GM03348 (cell line): ENCODE measurements at places on chromosomes 5 and 9.
A peak's percentile ranks its signal among the peaks of the same experiment; 100 is the strongest.

GRCh38 chr5:126002222-126002897 lies 420.8 kb upstream of the GRAMD2B start:
- peak; percentile 16 for DNase-seq

DNA sequence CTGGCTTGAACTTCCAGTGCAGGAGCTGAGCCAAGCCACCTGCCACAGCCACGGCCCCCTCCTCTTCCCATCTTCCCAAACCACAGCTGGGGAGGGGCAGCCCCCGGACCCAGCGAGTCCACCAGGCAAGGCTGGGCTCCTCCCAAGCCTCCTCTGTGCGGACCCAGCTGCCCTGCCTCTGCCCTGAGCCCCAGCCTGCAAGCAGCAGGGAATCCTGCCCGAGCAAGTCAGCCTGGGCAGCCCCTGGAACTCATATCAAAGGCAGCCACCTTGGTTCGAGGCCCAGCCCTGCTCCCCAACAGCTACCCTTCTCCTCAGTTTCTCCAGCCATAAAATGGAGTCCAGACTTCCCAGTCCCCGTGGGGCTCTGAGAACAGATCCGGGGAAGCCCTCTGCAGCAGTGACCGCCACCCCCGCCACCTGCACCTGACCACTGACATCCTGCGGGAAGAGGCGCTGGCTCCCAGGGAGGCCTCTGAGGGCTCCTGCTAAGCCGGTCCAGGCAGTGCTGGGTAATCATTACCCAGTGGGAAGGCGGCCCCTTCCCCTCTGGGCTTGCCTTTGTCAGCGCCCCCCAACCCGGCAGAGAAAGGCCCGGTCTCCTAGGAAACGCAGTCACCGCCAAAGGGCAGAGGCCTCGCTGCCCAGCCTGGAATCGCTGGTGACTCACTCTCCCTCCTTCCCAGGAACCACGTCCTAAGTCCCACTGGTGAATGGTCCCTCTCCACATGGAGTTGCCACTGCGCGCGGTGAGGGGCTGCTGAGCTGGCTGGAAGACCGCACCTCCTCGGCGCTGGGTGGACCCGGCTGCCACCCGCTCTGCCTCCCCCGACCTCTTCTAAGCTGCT lies 1.5 kb downstream of the VAV2 start:
- peak; percentile 85 for DNase-seq

- DNase-seq = no peak
These were observed 64.5 kb upstream of the PIP5K1B start for GRCh38 chr9:68640421-68641089.

GRCh38 chr5:54438620-54439389 lies 16.7 kb upstream of the HSPB3 start:
- DNase-seq = no peak

DNA sequence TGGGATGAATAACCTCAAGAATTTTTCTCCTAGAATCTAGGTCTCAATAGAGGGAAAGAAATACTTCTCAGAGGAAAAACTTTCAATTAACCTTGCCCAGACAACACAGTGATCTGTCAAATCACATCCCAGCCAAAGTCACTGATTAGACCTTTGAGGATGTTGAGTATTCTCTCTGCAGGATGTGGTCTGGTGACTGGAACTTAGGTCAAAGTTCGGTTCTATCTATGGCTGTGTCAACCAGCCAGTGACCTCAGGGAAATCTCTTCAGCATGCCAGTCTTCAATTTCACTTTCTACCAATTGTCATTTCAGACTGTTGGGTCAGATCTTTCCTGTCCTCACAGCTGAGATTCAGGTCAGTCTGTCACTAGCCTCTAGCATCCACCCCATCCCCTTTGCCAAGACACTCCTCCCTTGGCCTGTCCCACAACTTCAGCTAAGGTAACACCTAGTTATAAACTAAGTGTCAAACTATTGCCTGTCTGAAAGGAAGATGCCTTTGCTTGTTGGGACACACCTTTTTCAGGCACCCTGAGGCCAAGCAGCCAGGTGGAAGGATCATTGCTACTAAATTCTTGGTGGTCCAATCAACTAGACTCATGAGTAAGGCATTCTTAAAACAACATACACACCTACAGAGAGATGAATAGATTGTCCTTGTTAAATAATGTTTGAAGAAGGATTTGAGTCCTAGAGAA lies 156.3 kb upstream of the FST start:
- no peak for DNase-seq

- DNase-seq = peak; percentile 76
These were observed 660.8 kb downstream of the TLE1 start for GRCh38 chr9:81028504-81028903.

- DNase-seq = no peak
These were observed 17.4 kb upstream of the LARP1 start for GRCh38 chr5:154737667-154738320.

DNA sequence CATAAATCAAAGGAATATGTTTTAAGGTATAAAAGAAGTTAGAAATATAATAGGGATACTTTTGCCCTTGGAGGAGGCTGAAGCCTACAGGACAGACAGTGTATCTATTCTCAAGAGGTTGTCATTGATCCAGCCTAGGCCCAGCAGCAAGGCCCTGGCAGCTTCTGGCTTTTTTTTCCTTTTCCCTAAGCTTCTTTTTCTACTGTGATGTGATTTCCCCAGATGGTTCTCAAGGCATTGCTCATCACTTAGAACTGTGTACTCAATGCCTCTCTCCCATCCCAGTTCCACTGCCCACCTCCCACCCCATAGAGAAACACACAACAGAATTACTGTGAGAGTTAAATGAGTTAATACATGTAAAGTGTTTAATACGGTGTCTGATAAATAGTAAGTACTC lies 88.6 kb downstream of the SLC44A1 start:
- peak; percentile 47 for DNase-seq

DNA sequence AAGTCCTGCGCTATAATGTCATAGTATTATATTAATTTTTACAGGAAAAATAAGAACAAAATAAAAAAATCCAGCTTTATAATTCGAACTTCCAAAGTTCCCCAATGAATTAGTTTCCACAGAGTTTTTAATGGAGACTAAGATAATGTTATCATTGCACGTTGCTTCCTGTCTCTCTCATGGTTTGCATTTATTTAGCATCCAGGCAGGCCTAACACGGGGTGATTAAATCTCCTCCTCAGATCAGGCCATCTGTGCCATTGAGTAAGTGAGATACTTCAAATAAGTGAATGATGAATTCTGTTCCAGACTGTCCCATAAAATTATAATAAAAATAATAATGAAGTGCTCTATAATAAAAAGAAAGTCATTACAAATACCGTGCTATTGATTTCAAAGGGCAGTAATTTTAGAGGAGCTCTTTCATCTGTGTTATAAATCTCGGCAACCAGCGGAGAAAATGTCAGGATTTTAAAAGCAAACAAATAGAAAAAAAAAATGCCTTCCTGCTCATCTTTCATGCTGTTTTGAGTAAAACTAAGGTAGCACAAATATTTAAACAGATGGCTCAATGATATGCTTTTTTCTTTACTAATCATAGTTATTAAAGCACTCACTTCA lies 570.6 kb upstream of the ZNF608 start:
- no peak for DNase-seq

- peak; percentile 97 for DNase-seq
These were observed at the start of gene AK8 for GRCh38 chr9:132877824-132878694. AK8 (minus strand) TSS chr9:132878284; CDS start chr9:132878255, 29 bp downstream.

DNA sequence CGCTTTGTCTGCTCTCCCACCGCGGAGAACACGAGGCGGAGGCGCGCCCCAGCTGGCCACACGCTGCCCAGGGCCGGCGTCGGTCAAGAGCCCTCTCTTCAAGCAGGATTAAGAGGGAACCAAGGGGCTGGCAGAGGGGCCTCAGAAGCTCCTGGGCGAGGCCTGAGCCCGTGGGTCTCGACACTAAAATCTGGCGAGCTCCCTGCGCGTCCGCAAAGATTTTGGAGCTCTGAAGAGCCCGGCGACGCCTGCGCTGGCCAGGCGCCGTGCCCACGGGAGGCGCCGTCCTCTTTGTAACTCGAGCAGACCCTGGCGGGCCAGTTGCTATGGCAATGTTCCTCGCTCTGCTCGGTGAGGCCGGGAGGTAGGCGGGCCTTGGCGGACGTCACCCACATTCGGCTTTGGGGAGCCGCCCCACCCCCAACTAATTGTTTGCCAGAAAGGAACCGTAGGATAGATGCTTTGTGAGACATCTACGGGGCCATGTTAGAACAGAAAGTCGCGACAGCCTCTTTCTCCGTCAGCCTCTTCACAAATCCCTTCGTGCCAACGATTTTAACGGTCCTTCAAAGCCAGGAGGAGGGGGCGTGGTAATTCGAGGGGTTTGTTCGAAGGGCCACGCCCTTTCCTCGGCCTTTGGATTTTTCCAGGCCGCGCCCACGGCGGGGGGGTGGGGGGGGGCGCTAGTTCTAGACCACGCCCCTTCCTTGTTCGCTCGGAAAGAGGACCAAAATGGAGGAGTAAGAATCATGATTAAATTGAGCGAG lies 714 bp upstream of the CNOT8 start:
- DNase-seq = peak; percentile 94

- DNase-seq = no peak
These were observed 14.4 kb upstream of the ORM1 start for GRCh38 chr9:114308361-114308950.

GRCh38 chr9:95174038-95174437 lies 143.5 kb downstream of the FANCC start:
- DNase-seq = no peak

DNA sequence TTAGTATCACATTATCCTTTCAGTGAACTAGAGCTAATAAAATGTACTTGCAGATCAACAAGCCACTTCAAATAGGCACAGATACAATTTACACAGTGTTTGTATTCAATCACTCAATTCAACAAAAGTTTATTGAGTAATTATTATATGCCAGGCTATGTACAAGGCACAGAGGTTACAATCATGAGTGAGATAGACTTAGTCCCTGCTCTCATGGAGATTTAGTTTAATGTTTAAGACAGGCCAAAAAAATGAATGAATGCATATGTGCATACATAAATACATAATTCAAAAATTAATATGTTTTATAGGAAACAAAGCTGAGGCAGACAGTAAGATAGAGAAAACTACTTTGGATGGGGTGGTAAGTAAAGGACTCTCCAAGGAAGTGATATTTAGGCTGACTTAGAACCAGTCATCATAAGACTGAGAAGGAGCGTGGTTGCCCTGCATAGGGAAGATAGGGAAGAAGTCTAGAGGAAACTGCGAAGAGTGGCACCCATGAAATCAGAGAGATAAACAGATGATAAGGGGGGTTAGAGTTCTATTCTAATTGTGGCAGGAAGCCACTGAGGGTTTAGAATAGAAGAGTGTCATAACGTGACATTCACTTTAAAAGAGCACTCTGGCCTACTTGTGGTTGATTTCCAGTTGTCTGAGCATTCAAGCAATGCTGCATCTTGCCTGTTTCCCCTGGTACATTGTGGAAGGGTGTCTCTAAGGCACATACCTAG lies 49.7 kb upstream of the GRAMD2B start:
- peak; percentile 46 for DNase-seq

DNA sequence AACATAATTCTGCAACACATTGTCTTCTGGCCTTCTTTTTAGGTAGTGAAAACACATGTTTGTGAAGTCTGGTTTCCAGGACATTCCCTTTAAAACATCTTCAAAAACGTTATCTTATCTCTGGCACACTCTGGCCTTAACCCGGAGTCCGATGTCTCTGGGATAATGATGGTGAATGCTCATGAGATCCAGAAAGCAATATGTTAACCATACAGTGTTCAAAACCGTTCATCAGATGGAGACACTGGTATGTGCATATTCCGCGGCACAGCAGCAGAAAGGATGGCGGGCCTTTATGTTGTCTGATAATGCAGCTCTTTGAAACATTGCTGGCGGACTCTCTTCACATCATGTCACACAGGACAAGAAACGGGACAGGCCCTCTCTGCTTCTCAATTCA lies 605.2 kb downstream of the CCDC171 start:
- no peak for DNase-seq

DNA sequence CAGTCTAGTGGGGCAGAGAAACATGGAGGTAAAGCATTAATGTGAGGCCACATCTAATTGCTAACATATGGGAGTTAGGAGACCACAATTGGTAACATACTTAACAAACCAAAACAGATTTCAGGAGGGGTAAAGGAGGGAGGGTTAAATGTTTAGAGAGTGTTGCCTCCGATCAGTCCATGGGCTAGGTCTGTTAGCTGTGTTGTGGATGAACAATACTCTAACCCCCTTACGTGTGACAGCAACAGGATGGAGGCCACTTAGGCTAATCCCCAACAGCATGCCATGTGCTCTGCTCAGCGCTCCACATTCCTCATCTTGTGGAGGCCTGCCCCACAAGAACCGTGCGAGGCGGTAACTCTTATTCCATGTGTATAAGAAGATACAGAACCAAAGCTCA lies 167.0 kb downstream of the CRB2 start:
- DNase-seq = no peak

GRCh38 chr9:21778304-21778703 lies 24.1 kb upstream of the MTAP start:
- peak; percentile 25 for DNase-seq

GRCh38 chr5:8700671-8701070 lies 831.7 kb downstream of the MTRR start:
- no peak for DNase-seq

DNA sequence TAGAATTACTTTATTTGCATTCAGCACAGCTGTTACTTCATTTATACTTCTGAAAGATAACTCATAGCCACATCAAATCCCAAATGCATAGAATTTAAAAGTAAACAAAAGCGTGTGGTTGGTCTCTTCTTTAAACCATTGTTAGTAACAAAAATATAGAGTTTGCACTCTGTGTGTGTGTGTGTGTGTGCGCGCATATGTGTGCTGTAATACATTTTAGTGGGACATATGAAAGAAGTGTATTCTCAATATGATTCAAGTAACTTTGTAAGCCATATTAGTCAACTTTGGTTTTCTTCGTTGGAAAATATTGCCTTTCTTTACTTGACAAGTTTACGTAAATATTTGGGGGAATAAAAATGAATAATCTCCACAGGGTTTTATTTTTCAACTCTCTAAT lies 106.1 kb upstream of the PRRC1 start:
- DNase-seq = no peak

- no peak for DNase-seq
These were observed 74.0 kb downstream of the SLIT3 start for GRCh38 chr5:169226895-169227294.

DNA sequence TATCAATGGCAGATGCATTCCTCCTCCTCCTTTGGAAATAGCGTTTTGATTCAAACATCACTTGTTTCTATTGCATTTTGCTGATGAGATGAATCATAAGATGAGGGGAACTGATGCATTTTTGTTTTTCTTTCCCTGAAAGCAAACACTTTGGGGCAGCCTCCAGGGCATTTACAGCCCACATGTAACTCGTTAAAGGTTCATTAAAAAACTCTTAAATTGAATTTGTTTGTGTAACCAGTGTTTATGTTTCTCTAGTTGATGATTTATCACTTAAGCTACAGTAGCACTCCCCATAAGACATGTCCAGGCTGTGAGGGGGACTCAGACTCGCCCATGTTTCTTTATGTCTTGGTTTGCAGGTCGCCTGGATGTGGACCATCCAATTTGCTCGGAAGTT lies 246.1 kb upstream of the ANKH start:
- DNase-seq = no peak

- DNase-seq = no peak
These were observed 198.5 kb upstream of the TARS1 start for GRCh38 chr5:33242277-33242676.

GRCh38 chr9:136599811-136600660 lies 54.2 kb upstream of the NOTCH1 start:
- DNase-seq = no peak
